Stimulated activated CD4-positive, alpha-beta T cell treated with anti-CD3 and anti-CD28 coated beads, Interleukin-2, amount 100 ng/mL, for 4 hours (primary cell): ENCODE measurements at places on chromosomes 6 and 20.

DNA sequence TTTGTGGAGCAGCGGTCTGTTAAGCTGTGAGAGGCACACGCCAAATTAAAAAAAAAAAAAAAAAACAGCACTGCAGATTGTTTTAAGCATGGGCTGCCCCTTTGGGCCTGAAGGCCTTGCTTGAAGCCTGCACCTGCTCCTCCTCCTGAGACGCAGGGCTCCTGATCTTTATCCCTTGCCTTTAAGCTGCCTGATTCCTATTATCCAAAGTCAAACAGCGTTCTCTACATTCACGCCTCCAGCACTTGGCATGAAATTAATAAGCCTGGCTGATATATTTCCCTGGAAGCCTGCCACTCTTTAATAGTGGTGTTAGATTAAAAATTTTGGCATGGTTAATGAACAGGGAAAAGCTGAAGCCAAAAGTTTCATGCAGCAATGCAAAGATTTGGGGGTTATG is 163.9 kb downstream of the FAXC start:
- DNase-seq: no peak

GRCh38 chr20:38059832-38060231 is 26.3 kb downstream of the RPRD1B start:
- no peak for DNase-seq

- peak; percentile 33 for DNase-seq
Observed at GRCh38 chr6:157381631-157382621, 936 bp downstream of the ZDHHC14 start.

DNA sequence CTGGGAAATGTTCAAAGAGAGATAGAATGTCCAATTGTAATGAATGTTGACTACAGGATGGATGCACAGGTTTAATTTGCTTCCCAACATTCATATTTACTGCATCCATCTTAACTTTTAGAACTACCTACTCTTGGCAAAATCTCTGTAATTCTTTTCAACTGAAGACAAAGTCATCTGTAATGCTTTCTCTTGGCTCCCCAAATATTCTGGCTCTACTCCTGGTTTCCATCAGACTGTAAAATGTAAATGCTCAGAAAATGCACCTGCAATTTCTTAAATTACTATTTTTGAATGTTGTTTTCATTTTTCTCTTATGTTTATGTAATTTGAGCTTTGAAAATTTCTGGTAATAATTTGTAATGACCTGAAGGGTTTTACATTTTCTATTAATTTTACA is 480.8 kb upstream of the IMPG1 start:
- DNase-seq: no peak

- no peak for DNase-seq
Observed at GRCh38 chr6:105569706-105570105, 166.8 kb upstream of the PREP start.

DNA sequence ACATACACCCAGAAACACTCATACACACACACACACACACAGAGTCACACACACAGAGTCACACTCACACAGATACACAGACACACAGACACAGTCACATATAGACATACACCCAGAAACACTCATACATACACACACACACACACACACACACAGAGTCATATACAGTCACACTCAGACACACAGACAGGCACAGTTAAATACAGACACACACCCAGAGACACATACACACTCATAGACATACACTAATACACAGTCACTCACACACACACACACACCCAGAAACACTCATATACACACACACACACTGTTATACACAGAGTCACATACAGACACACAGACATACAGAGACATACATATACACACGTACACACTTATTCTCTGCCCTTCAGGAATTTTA is 250.9 kb downstream of the QKI start:
- no peak for DNase-seq

DNA sequence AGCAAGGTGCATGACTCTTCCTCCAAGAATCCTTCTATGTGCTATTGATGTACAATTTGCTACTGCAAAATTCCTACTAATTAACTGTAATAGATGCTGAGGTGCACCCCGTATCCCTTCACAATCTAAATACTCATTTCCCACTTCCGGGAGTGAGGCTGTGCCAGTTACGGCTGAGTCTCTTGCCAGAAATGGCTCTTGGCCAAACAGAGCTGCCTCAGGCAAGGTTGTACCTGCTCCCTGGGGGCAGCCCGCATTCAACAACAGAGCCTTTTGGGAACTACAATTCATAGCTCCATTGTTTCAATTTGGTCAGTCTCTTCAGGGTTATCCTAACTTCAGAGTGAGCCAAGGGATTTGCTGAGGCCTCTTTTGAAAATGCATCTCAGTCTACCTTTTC is 789.8 kb upstream of the MAP3K7 start:
- DNase-seq: no peak

- no peak for DNase-seq
Observed at GRCh38 chr6:174036-174435, 118.3 kb upstream of the DUSP22 start.

- no peak for DNase-seq
Observed at GRCh38 chr6:129194306-129194941, 311.5 kb downstream of the LAMA2 start.

DNA sequence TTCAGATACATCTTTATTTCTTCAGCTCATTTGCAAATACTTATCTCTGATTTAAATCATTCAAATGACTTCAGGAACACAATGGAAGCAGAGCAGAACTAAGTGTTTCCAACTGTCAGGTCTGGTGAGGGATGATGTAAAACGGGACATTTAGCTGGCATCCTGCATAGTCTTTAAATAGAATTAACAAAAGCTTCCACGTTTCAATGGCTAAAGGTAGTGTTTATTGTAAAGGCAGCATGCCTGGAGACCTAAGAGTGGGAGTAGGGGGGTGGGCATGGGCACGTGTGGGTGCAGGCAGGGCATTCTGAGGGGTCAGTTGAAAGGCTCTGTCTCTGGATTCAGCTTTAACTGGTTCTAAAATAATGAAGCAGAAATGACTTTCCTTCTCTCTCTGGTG is 174.9 kb downstream of the PLCB1 start:
- no peak for DNase-seq

GRCh38 chr6:52108128-52108527 is 20.7 kb upstream of the PKHD1 start:
- no peak for DNase-seq

DNA sequence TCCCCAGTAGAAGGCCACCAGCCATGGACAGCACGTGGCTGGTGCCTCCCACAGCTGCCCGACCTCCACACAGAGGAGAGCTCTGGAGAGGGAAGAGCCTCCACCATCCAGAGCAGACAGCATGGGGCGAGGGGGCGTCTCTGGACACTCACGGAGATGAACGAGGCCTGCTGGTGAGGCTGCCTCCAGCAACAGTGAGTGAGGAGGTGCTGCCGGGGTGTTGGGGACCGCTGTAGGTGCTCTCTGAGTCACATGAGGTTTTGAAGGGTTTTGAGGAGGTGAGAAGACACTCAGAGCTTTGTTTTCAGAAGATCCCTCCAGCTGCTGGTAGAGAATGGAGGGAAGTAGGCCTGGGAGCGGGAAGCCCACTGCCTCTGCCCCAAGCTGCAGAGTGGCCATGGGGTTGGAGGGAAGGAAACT is 65.6 kb downstream of the THBS2 start:
- DNase-seq: no peak

- DNase-seq: no peak
Observed at GRCh38 chr6:131430531-131430930, 142.5 kb upstream of the ARG1 start.

- DNase-seq: no peak
Observed at GRCh38 chr20:21208999-21209398, 83.1 kb downstream of the KIZ start.

- DNase-seq: no peak
Observed at GRCh38 chr6:2783188-2783963, 18.2 kb downstream of the WRNIP1 start.

DNA sequence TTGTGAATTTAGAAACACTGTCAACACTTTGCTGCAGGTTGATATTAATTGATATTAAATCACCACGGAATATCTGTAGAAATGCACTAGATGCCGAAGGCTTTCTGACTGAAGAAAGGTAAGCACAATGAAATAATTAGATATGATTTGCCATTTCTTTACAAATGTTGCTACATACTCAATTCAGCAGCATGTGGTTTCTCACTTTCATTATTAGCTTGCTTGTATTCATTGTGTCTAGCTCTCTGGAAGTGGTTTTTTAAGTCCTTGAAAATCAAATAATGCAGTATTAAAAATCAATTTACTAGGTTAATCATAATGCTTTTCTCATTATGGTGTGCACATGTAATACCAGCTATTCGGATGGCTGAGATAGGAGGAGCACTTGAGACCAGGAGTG is 231.3 kb upstream of the MARCKS start:
- DNase-seq: no peak

GRCh38 chr6:150443621-150444020 is 74.8 kb downstream of the IYD start:
- no peak for DNase-seq

DNA sequence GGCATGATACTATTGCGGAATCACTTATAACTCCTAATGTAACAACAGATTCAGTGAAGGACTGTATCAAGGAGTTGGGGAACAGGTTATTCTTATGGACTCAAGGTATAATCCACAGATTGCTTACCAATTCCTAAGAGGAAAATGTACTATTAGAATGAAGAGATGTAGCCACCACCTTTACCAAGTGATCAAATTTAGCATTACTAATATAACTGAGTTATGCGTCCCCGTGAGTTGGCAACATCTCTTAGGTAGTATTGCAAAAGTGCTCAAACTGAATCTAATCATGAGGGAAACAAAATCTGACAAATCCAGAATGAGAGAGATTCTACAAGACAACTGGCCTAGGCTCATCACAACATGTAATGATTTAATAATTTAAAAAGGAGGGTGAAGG is 777 bp upstream of the SNRNP48 start:
- no peak for DNase-seq

- DNase-seq: no peak
Observed at GRCh38 chr6:158387578-158387977, 75.3 kb downstream of the TULP4 start.

- no peak for DNase-seq
Observed at GRCh38 chr6:124373386-124373785, 569.7 kb downstream of the NKAIN2 start.

DNA sequence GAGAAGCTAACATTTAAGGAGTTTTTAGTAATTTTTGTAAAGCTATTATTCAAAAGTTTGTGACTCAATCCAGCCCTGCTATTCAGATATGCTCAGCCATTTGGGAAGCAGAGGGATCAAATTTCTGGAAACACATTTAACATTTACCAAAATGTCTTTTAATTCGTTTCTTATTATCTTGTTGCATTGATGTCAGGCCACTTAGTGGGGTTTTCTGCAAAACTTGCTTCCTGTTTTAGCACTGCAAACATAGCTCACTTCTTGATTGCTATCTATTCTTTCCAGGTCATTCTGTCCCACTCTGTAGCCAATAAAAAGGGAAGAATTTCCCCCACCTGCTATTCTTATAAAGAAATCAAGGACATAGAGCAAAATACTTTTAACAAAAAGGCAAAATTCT is 176.9 kb upstream of the SUPT3H start:
- DNase-seq: no peak

- DNase-seq: no peak
Observed at GRCh38 chr20:22584522-22584921, at the start of gene FOXA2. TSS of gene FOXA2 (minus strand) at chr20:22584572. CDS start at chr20:22584278, 294 bp downstream.

DNA sequence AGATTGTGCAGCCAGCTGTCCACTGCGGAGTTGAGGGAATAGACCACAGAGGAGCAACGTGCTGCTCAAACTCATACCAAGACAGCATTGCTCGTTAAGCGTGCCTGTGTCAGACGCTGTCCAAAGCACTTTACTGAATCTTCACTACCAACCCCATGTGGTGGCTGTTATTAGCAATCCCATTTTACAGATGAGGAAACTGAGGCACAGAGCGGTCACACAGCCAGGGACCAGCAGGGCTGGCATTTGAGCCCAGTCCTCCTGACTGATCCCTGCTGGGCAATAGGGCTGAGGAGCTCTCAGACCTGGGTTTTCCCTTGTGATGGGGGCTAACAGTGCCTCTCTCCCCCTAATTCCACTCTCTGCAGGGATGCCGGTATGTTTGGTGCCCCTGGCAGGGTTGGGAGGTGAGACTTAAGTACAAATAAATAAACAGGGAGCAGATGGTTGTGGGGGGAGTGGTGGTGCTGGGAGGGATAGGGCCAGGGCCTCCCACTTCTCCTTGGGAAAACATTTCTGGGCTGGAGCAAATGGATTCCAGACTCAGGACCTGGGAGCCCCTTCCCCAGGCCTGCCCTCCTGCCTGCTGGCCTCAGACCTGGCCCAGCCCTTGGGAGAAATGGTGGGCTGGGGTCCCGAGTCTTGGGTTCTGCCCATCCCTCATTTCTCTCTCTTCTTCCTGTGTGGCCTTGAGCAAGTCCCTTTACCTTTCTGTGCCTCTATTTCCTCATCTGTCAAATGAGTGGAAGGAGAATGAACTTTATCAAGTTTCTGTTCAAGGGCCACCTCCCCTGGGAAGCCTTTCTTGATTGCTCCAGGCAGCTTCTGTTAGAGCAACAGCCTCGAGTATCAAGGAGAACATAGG is 17.7 kb downstream of the SRXN1 start:
- no peak for DNase-seq

- no peak for DNase-seq
Observed at GRCh38 chr6:130574146-130574545, 208.3 kb downstream of the TMEM200A start.

DNA sequence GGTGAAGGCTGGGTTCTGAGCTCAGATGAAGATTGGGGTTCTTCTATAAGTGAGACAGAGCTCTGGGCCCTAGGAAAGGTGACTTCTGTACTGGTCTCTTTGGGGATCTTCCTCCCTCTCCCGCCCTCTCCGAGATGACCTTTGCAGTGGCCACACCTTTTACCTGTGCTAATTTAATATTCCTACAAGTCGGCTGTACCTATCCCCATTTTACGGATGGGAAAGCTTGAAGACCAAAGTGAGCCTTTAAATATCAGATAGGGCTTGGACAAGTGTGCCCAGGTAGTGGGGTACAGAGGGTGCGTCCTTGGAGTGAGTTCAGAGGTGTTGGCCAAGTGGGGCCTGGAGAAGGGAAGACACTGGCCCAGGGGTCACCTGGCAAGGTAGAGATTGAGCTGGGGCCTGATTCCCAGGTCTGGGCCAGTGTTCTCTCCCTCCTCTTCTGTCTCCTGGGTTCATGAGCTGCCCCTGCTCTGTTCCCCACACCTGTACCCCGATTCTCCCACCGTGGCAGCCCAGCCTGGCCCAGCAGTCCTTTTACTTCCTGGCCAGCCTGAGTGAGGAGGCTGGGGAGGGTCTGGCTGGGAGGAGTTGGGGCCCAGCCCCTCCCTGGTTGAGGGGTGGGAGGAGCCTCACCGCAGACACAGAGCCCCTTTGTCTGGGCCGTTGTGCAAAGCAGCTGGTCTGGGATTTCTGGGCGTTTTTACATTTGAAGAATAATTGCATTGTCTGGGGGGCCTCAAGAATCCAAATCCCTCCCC is 152.1 kb upstream of the RNF24 start:
- DNase-seq: no peak

- DNase-seq: no peak
Observed at GRCh38 chr6:41519745-41520699, 26.2 kb upstream of the FOXP4 start.

- DNase-seq: no peak
Observed at GRCh38 chr6:2581011-2581410, 169.7 kb downstream of the MYLK4 start.

- DNase-seq: no peak
Observed at GRCh38 chr6:17866876-17867444, 120.5 kb downstream of the KIF13A start.

GRCh38 chr20:1764136-1765033 is 106.8 kb upstream of the SIRPG start:
- peak; percentile 33 for DNase-seq
